Ascending aorta (tissue), 2 donors: ENCODE measurements at places on chromosomes 11 and 22. TPM values are rescaled to one million over a fixed set of nuclear protein-coding genes. Genes with fewer than 3 reads are reported as not detected.
A peak's percentile ranks its signal among the peaks of the same experiment; 100 is the strongest.

GRCh38 chr11:130801333-130802122 is 114.8 kb downstream of the SNX19 start:
- H3K27ac ChIP-seq: no peak overlapping the region
- no peak for DNase-seq
- H3K4me3 ChIP-seq: no peak overlapping the region
- no peaks in the 10 kb centered on the region for H3K36me3 ChIP-seq

DNA sequence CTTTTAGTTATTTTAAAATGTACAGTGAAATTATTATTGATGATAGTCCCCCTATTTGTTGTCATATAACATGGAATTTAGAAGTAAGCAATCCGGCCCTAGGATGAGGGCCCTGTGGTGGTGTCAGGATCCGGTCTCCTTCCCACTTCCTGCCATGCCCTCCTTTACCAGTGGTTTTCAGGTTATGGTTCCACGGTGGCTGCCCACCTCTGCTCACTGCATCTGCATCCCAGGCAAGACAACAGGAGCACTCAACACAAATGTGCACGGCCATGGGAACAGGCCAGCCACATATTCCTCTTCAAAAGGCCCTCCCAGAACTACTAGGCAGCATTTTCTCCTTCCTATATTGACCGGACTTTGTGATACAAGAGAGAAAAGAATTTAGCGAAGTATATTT is 1007.2 kb downstream of the TBC1D22A start:
- no peak overlapping the region for H3K4me3 ChIP-seq
- no peak for DNase-seq
- H3K36me3 ChIP-seq: no peaks in the 10 kb centered on the region
- no peaks in the 10 kb centered on the region for H3K4me1 ChIP-seq

- H3K27ac ChIP-seq: peak overlapping the region; percentile 97
- peak overlapping the region; percentile 92 for H3K4me3 ChIP-seq
- peaks cover 30% of the 10 kb centered on the region for H3K4me1 ChIP-seq
Observed at GRCh38 chr11:6606471-6607189, 3.1 kb downstream of the ILK start.

- H3K4me1 ChIP-seq: peaks cover 55% of the 10 kb centered on the region
- H3K36me3 ChIP-seq: no peaks in the 10 kb centered on the region
- H3K27me3 ChIP-seq: no peaks in the 10 kb centered on the region
- DNase-seq: peak; percentile 89
Observed at GRCh38 chr11:65488273-65489034, 10.4 kb upstream of the MALAT1 start.

GRCh38 chr22:43905681-43906080 is 13.9 kb upstream of the PNPLA5 start:
- no peaks in the 10 kb centered on the region for H3K36me3 ChIP-seq
- no peak overlapping the region for H3K4me3 ChIP-seq
- H3K27ac ChIP-seq: no peak overlapping the region
- DNase-seq: no peak

DNA sequence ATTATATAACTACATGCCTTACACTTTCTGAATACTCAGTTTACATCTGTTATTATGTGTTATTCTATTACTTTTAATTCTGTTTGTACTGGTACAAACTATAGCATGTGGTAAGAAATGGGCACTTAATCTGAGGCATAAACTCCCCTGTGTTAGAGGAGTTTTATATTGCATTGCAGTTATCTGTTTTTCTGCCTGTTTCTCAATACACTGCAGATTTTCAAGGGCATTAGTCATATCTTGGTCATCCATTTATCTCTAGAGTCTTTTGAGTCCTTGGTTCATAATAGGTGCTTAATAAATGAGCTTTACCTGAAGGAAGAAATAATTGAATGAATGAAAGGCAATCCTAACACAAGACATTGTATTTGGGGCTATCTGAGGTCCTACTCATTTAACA is 182.9 kb upstream of the CTSC start:
- no peak overlapping the region for H3K27ac ChIP-seq
- H3K36me3 ChIP-seq: no peaks in the 10 kb centered on the region
- no peaks in the 10 kb centered on the region for H3K4me1 ChIP-seq
- H3K4me3 ChIP-seq: no peak overlapping the region
- DNase-seq: no peak

GRCh38 chr11:105315287-105315686 is 175.7 kb upstream of the CARD18 start:
- H3K27ac ChIP-seq: no peak overlapping the region
- no peak overlapping the region for H3K4me3 ChIP-seq
- H3K27me3 ChIP-seq: no peaks in the 10 kb centered on the region
- no peaks in the 10 kb centered on the region for H3K4me1 ChIP-seq
- DNase-seq: no peak

DNA sequence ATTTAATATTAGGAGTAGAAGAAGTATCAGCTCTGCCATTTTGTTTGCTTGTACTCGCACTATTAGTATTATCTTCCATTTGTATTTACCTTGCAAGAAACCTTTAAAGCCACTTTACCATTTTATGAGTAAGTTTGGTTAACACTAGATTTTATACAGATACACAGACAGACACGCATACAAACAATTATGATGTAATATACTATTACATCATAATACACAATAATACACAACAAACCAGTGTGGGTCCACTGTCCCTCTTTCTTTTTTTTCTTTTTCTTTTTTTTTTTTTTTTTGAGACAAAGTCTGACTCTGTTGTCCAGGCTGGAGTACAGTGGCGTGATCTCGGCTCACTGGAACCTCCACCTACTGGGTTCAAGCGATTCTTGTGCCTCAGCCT is 170.3 kb upstream of the NARS2 start:
- H3K27ac ChIP-seq: no peak overlapping the region
- H3K4me1 ChIP-seq: no peaks in the 10 kb centered on the region
- H3K27me3 ChIP-seq: no peaks in the 10 kb centered on the region
- H3K4me3 ChIP-seq: no peak overlapping the region

DNA sequence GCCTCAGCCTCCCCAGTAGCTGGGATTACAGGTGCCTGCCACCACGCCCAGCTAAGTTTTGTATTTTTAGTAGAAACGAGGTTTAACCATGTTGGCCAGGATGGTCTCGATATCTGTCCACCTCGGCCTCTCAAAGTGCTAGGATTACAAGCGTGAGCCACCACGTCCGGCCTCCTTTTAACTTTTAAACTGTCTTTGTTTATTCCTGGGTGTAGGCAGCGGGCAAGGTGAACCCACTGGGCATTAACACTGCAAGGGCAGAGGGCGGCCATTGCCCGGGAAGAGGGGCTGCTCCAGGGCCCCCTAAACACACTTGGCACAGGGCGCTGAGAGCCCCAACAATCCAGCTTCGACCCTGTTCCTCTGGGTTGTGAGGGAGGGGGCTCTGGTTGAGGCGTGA is 693.6 kb downstream of the BRD1 start:
- DNase-seq: no peak
- no peaks in the 10 kb centered on the region for H3K36me3 ChIP-seq
- H3K4me3 ChIP-seq: no peak overlapping the region
- H3K27me3 ChIP-seq: no peaks in the 10 kb centered on the region

GRCh38 chr11:22584976-22585375 is 40.6 kb downstream of the FANCF start:
- H3K27me3 ChIP-seq: no peaks in the 10 kb centered on the region
- no peak for DNase-seq
- no peak overlapping the region for H3K27ac ChIP-seq
- H3K36me3 ChIP-seq: no peaks in the 10 kb centered on the region
- no peaks in the 10 kb centered on the region for H3K4me1 ChIP-seq
- no peak overlapping the region for H3K4me3 ChIP-seq

DNA sequence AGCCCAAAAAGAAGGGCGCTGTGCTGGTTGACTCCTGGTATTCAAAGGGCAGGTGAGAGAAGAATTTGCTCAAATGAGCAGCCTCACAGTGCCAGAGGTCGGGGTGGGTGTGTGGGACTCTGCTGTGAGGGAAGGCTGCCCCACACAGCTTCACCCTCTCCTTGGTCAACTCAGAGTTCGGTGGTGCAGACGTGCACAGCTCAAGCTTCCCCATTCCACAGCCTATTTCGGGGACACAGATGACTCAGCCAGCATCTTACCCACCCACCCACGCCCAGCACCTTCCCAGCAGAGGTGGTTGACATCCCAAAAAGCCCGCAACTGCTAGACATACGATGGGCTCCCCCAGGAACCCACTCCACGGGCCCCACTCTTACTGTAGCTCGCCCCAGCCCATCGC is 46.5 kb upstream of the CCND1 start:
- no peaks in the 10 kb centered on the region for H3K36me3 ChIP-seq
- no peak overlapping the region for H3K4me3 ChIP-seq
- H3K27me3 ChIP-seq: no peaks in the 10 kb centered on the region
- no peak for DNase-seq
- no peak overlapping the region for H3K27ac ChIP-seq

DNA sequence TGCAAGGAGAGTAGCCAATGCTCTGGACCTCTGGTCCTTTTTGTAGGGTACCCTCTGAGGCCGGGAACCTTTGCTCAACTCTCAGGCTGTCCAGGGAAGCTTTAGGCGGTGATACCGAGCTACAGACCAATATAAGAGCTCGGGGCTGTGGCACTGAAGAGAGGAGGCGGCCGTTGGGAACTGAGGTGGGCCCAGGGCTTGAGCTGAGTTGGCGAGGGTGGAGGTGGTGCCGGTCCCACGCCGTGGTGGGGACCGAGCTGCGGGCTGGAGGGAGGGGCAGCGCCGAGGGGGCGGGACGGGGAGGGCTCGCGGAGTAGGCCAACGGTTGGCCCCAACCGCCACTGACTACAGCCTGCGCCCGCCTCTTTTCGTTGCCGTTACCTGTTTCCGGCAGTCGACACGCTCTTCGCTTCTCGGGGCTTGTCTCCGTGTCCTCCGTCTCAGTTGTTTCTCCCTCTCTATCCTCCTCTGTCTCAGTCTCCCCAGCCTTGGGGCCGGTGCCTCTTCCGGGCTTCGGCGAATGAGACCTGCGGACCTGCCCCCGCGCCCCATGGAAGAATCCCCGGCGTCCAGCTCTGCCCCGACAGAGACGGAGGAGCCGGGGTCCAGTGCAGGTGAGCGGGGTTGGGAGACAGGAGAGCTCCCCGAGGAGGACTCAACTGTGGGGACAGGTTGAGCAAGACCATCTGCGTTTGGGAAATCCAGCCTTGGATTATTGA is at the start of gene NEU3:
Gene NEU3, plus strand, starts transcription at position 393 of the 719 bp plus-strand sequence. Its CDS starts 128 bp downstream, at position 521.
- peak; percentile 28 for DNase-seq
- H3K36me3 ChIP-seq: no peaks in the 10 kb centered on the region
- H3K27me3 ChIP-seq: no peaks in the 10 kb centered on the region
- peak within 1 kb of the TSS; percentile 85 for H3K4me3 ChIP-seq

DNA sequence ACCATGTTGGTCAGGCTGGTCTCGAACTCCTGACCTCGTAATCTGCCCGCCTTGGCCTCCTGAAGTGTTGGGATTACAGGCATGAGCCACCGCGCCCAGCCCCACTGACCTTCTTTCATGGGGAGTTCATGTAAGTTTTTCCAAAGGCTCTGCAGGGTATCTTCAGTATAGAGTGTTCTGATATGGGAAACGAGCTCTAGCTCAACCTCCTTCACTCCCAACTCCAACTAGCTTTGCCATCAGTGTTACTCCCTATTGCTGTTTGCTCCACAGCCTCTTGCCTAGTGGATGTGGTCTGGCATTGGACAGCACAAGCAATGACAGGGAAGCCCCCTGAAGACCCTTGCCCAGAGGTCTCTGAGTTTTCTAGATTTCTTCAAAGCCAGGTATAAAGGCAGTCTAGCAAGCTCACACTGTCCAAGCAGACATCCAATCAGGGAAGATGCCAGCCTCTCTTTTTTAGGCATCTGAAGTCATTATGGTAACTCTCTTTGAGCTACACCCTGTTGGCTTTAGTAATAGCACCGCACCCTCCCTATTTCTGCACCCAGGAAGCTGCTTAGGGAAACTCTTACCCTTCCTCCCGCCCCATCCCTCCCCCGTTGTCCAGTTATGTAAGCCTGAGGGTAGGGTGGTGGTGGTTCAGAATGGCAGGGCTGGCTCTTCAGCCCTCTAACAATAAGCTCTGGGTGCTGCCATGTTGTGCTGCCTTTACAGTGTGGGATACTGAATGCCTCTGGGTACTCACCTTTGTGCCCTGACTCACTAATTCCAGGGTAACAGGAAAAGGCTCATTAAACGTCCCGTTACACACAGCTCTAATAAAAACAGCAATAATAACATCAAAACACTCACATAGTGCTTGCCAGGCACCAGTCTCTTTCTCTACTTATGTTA is 41.4 kb upstream of the CLDN5 start:
- H3K4me1 ChIP-seq: no peaks in the 10 kb centered on the region
- no peaks in the 10 kb centered on the region for H3K36me3 ChIP-seq
- H3K27ac ChIP-seq: no peak overlapping the region

GRCh38 chr11:70477176-70477575 is 78.8 kb downstream of the CTTN start:
- no peak for DNase-seq
- no peaks in the 10 kb centered on the region for H3K36me3 ChIP-seq
- no peak overlapping the region for H3K27ac ChIP-seq
- H3K27me3 ChIP-seq: no peaks in the 10 kb centered on the region
- H3K4me3 ChIP-seq: no peak overlapping the region

DNA sequence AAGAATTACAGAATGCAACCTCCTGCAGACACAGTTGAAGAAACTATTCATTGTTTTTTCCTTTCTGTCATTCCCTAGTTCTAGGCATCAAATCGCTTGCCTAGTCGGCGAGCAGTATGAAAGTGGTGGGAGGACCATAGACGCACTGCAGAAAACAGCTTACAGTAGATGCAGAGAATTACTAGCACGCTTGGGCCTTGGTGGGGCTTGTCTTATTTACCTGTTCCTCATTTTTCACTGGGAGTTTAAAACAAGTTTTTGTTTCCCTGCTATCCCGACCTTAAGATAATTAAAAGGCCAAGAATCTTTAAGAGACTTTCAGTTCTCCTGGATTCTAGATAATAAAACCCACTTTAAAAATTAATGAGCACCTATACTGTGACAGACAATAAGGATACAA is 713 bp upstream of the ARL14EP start:
- H3K4me1 ChIP-seq: peaks cover 12% of the 10 kb centered on the region
- no peaks in the 10 kb centered on the region for H3K36me3 ChIP-seq
- H3K27ac ChIP-seq: no peak overlapping the region
- H3K4me3 ChIP-seq: peak overlapping the region; percentile 82
- H3K27me3 ChIP-seq: no peaks in the 10 kb centered on the region
- no peak for DNase-seq

DNA sequence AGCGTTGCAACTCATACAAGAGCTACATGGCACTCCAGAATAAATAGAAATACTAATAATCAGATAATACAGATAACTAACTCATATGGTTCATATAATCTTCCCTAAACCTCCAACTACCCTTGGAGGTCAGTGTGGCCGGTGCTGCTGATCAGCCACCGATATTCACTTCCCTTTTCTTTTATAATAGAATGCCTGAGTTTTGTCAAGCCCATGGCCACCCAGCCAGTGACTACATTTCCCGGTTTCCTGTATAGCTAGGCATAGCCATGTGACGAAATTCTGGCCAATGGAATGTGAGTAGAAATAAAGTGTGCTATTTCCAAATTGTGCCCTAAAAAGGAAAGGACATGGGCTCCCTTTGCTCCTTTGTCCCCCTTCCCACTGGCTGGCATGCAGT is 5.9 kb upstream of the CAT start:
- DNase-seq: no peak
- H3K4me3 ChIP-seq: no peak overlapping the region
- no peak overlapping the region for H3K27ac ChIP-seq
- H3K4me1 ChIP-seq: no peaks in the 10 kb centered on the region

Gene DBX1
- not detected for total RNA-seq

Gene GTSE1
- not detected for total RNA-seq

Gene HEPHL1
- not detected for total RNA-seq

Gene RIBC2
- not detected for total RNA-seq

Gene NRGN
- total RNA-seq: 5.3 TPM

Gene P2RX3
- total RNA-seq: not detected

Gene OR51E1
- total RNA-seq: 1.7 TPM

Gene MOV10L1
- total RNA-seq: not detected

Gene PLEKHA7
- total RNA-seq: 9.5 TPM

Gene CYB5R2
- 35.8 TPM for total RNA-seq
